Stimulated activated CD4-positive, alpha-beta T cell treated with anti-CD3 and anti-CD28 coated beads, Interleukin-1b, Interleukin-23, amount 100 ng/mL, for 1 hour (primary cell): ENCODE measurements at places on chromosomes 2 and 18.

- no peak for DNase-seq
Measured at GRCh38 chr2:34234823-34235222, 635.7 kb upstream of the FAM98A start.

DNA sequence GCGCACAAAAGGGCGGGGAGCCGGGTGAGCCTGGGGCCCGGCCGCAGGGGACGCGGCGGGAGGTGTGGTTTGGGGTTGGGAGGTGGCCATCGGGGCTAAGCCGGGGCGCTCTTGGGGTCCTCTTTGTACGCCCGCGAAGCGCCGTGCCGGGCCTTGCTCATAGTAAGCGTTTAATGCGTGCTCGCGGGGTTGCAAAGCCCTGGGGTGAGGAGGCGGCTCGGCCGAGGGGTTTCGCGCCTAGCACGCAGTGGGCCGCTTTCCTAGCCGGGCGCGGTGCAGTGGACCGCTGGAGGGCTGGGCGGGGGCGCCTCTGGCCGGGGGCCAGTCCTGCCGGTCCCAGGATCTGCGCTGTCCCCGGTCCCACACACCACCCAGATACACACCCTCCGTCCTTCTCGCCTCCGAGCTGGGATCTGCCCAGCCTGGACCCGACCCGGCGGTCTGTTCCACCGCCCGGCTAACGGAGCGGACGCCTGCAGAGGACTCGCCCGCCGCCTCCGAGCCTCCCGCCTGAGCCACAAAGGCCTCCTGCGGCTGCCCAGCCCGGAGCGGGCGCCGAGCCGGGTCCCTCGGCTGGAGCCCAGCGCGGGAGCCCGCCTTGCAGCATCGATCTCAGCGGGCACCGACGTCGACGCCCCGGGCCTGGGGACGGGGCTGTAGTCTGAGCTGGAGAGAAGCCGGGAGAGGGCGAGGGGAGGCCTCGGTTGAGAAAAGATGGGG is 564 bp downstream of the DPYSL5 start:
- no peak for DNase-seq

DNA sequence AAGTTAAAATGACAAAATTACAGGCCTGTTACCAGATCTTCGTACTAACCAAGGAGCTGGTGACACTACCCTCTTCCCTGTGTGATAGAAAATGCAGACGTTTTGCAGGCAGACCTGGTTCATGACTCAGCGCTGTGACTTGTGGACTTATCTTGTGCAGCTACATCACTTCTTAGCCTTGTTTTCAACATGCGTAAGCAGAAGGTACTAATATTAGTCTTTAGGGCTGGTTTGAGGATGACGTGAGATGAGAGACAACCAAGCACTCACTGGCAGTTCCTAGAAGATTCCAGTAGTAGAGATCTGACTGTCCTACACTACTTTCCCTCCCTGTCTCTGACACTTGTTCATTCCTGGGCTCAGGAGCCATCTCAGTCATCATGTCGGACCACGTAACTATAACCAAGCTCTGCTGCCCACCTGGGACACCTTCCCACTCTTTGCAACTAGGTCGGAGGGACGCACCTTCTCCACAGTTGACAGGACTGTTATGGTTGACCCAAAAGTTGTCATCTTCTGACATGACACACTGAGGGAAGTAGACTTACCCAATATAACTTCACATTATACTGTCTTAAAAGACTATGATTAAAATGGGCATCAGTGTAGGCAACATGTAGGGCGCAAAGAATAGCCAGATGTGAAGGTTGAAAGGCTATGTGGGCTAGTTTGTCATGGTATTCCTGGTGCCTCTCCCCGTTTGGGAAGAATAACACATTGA is 64.8 kb downstream of the TNFRSF11A start:
- DNase-seq: no peak

- DNase-seq: no peak
Measured at GRCh38 chr2:70115646-70116442, 28.6 kb downstream of the PCBP1 start.

DNA sequence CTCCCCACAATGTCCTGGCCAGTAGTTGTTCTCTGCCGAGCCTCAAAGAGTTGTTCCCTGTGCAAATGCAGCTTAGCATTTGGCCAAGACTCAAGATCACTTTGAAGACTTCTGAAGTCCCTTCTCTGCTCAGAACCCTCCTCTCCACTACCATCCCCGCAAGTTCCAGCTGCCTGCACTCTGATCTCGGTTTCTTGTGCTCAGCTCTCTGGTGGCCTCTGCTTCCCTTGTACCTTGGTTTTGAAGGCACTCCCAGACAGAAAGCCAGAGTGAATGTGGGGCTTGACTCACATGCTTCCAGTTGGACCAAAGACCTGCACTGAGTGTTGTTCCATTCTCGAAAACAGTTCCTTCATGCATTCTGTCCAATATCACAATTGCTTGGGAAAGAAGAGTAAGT is 28.6 kb downstream of the CRACDL start:
- DNase-seq: no peak

DNA sequence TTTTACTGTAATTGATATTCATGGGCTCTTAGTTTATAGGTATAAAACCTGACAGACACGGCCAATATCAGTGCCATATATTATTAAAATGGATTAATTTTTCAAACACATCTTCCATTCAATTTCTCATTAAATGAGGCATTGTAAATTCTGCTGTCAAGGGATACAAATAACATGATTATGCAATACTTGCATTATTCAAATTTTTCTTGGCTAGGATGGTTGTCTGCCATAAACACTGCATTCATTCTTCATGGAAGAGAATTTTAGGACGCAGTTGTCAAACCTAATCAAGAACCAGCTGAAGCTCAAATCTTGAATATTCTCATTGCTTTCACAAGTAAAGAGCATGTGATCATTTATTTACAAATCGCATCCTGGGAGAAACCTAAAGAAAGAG is 255.6 kb downstream of the RDH14 start:
- DNase-seq: no peak

DNA sequence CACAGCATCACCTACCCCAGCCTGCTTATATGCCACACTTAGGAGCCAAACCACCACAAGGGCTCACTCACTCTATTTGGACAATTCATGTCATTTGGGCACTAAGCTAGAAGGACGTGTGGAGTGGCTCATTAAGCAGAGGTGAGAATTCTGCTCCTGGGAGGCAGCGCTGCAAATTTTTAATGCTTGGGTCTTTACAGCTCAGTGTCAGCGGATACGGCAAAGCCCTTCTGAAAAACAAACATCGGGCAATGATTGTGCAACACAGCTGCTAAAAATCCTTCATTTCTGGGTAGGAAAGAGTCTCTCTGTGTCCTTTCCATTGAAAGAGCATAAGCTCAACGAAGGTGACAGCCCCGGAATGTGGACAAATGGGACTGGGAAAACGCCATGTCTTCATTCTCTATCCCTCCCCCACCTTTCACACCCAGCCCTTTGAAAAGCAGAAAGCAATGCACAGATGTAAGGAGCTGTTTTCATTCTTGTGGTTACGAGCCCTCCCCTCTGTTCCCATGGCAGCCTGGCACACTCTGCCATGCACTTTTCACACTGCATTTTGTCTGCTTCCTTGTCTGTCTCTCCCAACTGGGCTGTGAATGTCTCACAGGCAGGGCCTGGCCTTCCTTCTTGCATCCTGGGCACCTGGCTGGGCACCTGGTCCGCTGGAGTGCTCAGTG is 16.0 kb downstream of the TMEM177 start:
- DNase-seq: no peak

DNA sequence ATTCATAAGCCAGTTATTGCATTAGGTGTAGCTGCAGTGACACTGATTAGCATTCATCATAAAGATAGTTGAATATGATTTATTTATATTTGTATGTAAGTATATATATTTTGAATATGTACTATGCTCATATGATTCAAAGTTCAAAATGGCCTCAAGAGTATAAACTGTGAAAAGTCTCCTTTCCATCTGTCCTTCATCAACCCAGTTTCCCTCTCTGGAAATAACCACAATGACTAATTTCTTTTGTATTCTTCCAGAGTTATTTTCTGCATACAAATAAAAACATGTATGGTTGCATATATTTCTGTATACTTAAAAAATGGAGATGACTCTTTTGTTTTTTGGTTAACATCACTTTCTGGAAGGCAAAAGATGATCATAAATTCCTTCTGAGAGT is 95.2 kb downstream of the CAMKMT start:
- no peak for DNase-seq

GRCh38 chr18:79515944-79516351 is 120.2 kb downstream of the NFATC1 start:
- DNase-seq: no peak

DNA sequence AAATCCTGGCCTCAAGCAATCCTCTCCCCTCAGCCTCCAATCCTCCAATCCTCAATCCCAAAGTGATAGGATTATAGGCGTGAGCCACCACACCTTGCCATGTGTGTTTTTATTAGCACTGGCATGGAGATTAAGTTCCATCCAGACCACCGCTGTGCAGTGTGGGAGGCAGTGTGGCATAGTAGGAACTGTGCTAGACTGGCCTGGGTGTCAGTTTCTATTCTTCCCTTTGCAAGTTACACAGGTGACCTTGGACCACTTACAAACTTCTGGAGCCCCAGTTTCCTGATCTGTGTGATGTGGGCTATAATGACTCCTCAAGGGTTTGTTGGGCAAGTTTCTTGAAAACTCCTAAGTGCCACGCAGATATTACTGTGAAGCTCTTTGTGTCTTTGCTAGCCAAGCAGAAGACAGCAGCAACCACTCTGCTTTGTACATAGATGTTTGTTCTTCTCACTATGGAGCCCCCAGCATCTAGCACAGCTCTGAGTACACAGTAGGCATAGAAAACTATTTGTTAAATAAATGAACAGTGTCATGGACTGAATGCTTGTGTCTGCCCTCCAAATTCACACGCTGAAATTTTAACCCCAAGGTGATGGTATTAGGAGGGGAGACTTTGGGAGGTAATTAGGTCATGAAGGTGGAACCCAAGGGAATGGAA is 93.0 kb downstream of the LBH start:
- no peak for DNase-seq

DNA sequence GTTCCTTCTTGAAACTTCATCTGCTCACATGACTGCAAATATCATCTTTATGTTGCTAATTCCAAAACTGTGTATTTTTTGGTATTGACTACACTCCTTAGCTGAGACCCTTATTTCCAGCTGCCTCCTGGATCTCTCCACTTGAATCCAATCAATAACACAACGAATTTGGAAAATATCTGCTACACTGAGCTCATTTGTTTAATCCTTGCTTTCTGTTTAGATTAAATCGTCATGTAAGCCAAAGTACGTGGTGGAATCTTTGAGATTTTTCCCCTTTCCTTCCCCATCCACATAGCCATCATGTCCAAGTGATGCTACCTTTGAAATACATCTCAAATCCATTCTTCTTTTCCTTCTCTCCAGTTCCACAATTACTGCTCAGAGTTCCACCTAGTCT is 15.6 kb downstream of the OTX1 start:
- DNase-seq: no peak

DNA sequence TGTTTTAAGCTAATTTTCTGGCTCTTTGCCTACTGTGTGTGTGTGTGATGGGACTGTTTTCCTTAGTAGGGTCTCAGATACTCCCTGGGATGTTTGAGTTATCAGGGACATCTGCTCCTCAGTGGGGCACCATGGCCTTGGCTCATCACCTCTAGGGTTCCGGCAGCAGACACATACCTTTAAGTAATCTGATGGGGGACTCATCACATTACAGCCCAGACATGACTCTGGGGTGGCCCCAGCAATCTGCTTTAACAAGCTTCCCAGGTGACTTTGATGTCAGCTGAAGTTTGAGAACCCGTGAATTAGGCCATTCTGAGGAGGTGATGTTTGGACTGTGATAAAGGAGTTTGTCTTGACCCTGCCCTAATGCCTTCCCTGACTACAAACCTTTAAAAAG is 38.8 kb downstream of the DDX18 start:
- DNase-seq: no peak

GRCh38 chr2:129058981-129059380 is 740.3 kb upstream of the HS6ST1 start:
- DNase-seq: no peak

DNA sequence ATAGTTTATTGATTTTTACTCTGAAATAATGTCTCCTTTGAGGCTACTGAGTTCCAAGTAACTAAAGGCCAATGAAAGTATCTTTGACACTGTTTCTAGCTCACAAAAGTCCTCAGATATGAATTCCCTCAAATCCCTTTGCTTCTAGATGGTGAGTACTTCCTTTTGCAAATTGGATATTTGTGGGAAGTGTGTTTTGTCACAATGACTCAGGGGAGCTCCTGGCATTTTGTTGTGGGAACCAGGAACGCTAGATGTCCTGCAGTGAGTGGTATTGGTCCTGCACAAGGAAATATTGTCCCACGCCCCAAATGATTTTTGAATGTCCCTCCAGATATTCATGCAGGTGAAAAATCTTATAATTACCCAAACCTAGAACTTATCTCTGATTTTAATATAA is 24.3 kb downstream of the TACR1 start:
- no peak for DNase-seq

GRCh38 chr2:12479065-12479601 is 237.6 kb upstream of the TRIB2 start:
- no peak for DNase-seq

GRCh38 chr18:61596296-61596695 is 263.1 kb downstream of the CDH20 start:
- no peak for DNase-seq

- DNase-seq: no peak
Measured at GRCh38 chr18:7090771-7091170, 26.8 kb downstream of the LAMA1 start.

DNA sequence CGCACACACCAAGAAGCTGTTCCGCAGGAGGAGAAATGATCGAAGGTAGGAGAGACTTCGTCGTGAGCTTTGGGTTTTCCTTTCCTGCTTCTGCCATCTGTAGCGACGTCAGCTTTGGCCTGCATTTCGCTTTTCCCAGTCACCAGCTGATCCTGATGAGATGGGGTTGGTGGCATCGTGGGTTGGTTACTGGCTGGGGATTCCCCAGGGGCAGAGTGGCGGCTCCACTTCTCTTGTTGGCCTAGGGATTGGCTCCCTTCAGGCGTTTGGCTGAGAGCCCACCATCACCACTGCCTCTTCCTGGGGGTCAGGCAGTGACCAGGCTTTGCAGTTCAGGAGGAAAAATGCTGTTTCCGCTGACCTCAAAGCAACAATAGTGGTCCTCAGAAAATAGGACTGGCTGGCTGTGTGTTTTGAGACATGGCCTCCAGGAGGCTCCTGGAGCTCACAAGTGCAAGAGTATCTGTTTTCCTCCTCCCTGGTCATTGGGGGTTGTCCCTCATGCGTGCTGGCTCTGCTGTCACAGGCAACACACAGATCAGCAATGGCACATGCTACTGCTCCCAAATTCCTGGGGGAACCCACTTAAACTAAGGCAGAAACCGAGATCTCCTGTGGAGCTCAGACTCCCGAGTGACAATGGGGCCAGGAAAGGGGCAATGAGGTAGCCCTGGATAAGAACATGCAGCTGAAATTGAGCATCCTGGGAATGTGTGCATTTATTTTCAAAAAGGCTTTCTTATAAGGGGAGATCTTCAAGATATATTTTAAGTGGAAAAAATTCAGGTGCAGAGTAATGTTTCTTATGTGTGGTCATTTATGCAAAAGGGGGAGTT is 173.0 kb downstream of the CTIF start:
- no peak for DNase-seq

GRCh38 chr2:164178835-164179465 is 442.3 kb downstream of the GRB14 start:
- no peak for DNase-seq
